Type B pancreatic cell (in vitro differentiated cells): ENCODE measurements at places on chromosomes 13 and 19. TPM values are rescaled to one million over a fixed set of nuclear protein-coding genes. Genes with fewer than 3 reads are reported as not detected.

DNA sequence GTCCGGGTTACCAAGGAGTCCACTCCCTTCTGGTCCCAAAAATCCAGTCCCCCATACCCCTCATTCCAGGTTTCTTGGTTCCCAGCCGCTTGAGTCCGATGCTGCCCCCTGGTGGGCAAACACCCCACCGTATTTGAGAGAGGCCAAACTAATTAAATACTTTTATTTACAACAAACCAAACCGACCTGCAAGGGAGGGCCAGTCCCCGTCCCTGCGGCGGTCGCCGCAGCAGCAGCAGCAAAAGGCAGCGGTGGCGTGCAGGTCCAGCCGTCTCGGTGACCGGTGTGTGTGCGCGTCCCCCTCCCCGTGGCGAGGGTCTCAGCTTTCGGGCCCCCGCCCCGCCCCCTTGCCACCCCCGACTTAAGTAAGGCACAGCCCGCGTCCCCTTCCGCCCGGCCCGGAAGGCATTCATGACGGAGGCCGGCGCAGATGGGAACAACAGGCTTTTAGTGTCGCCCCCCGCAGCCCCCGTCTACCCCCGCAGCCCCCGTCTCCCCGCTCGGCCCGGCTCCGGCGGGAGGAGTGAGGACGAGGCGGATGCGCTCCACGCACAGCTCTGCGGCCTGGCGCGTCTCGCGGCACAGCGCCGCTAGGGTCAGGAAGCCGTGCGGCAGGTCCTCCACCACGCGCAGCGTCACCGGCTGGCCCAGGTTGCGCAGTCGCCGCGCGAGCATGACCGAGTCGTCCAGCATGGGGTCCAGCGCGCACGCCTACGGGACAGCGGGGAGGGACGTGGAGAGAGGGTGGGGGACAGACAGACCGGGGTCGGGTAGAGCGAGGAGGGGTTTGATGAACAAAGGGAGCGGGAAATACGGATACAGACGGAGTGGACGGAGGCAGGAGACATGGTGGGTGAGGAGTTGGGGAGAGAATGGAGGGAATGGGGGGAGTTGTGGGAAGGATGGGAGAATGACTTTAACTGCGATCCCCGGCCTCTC lies 11.5 kb upstream of the CNFN start:
- peak; percentile 89 for DNase-seq
- H3K36me3 ChIP-seq = peaks cover 3% of the 10 kb centered on the region
- peaks cover 18% of the 10 kb centered on the region for H3K4me1 ChIP-seq
- peak overlapping the region; percentile 70 for H3K27ac ChIP-seq

CYP2B6 gene
- total RNA-seq = 0.53 and 1.2 TPM in 2 replicates

COL5A3 gene
- total RNA-seq = 1.1 and 6.2 TPM in 2 replicates

- H3K4me1 ChIP-seq = peaks cover 11% of the 10 kb centered on the region
- no peaks in the 10 kb centered on the region for H3K27me3 ChIP-seq
- H3K4me3 ChIP-seq = no peak overlapping the region
- H3K36me3 ChIP-seq = no peaks in the 10 kb centered on the region
- no peak overlapping the region for H3K27ac ChIP-seq
- DNase-seq = no peak
These were observed 61.3 kb downstream of the SCEL start for GRCh38 chr13:77596777-77597176.

DNA sequence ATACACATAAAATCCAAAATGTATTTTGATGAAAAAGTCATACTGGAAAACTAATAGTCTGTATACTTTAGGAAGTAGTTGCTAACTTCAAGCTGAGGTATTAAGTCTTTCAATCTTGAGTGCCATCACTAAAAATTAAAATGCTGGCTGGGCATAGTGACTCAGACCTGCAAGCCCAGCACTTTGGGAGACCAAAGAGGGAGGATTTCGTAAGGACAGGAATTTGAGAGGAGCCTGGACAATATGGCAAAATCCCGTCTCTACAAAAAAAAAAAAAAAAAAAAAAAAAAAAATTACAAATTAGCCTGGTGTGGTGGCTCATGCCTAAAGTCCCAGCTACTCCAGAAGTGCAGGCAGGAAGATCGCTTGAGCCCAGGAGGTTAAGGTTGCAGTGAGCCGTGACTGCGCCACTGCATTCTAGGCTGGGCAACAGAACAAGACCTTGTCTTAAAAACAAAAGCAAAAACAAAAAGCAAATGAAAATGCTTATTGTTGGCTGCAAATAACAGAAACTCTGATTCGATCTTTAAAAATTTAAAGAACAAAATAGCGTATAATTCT lies 1994.2 kb upstream of the PCDH20 start:
- no peaks in the 10 kb centered on the region for H3K36me3 ChIP-seq
- DNase-seq = no peak
- no peak overlapping the region for H3K4me3 ChIP-seq
- H3K27ac ChIP-seq = no peak overlapping the region
- H3K27me3 ChIP-seq = no peaks in the 10 kb centered on the region
